Thoracic aorta endothelial cell (primary cell): ENCODE measurements at places on chromosomes 4 and X. TPM values are rescaled to one million over a fixed set of nuclear protein-coding genes. Genes with fewer than 3 reads are reported as not detected.

The PAGE2 gene
- not detected in 2 replicates for total RNA-seq

The SH3BP2 gene
- 46.3 and 64.5 TPM in 2 replicates for total RNA-seq

The VSIG1 gene
- 1.3 and 2.4 TPM in 2 replicates for total RNA-seq

The SLC49A3 gene
- total RNA-seq = 1.1 and 2.4 TPM in 2 replicates

The GLRA2 gene
- total RNA-seq = not detected in 2 replicates

The NUDT11 gene
- total RNA-seq = 4.6 and 9.0 TPM in 2 replicates

The GPAT3 gene
- total RNA-seq = 8.5 and 24.8 TPM in 2 replicates

The SCOC gene
- total RNA-seq = 86.0 and 93.3 TPM in 2 replicates

The HDX gene
- total RNA-seq = 12.1 and 13.4 TPM in 2 replicates
